GM12865 (cell line): ENCODE measurements at places on chromosomes 13 and 19.

GRCh38 chr19:14182476-14182875, 23.5 kb downstream of the ADGRL1 start:
- no peak for DNase-seq

GRCh38 chr13:110419381-110419791, 112.3 kb downstream of the COL4A2 start:
- no peak for DNase-seq

GRCh38 chr19:55488986-55489710, 912 bp downstream of the SSC5D start:
- no peak for DNase-seq

DNA sequence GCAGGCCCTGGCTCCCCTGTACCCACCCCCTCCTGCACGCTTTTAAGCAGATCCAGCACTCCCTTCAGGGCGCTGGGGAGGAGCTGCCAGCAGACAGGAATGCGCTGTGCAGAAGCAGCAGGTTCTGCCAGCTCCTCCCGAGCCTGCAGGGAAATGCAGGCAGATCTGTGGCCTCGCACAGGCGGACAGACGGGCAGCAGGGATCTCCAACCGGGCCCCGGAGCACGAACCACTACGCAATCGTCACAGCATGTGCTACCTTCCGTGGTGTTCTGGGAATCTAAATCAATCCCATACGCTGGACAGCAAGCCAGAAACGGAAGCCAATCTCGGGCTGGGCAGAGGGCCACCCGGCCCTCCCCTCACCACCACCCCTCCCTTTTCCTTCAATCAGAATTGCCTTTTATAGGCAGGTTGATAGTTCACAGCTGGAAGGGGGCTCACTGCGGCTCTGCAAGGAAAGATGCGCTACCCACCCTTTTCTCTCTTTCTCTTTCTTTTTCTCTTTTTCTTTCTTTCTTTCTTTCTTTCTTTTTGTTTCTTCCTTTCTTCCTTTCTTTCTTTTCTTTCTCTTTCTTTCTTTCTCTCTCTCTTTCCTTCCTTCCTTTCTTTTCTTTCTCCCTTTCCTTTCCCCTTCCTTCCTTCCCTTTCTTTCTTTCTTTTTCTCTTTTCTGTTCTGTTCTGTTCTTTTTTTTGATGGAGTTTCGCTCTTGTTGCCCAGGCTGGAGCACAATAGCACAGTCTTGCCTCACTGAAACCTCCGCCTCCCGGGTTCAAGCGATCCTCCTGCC, 99.9 kb downstream of the GNG7 start:
- DNase-seq: no peak

GRCh38 chr19:6101991-6102390, 8.3 kb downstream of the RFX2 start:
- DNase-seq: no peak
